ENCODE measurements at places on chromosomes 6 and 20.

GRCh38 chr6:53556986-53557715, 12.2 kb upstream of the GCLC start:
- DNase-seq, result no peak

DNA sequence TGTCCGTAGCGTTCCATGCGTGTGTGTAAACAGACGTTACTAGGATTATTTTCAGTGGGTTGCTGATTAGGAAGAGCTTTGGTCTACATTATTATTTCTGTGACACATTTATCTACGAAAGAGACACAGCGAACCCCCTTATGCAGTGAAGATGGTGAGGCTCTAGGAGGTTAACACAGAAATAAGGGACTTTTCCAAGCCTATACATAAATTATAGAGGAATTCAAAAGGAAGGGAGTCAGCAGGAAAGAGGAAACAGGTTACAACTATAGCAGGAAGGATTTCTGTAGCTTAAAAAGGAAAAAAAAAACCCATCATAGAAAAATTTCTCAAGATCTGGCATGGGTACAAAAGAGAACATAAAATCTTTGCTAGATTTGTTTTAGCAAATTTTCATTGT, 12.9 kb upstream of the RPS6KA2 start:
- DNase-seq, result no peak

DNA sequence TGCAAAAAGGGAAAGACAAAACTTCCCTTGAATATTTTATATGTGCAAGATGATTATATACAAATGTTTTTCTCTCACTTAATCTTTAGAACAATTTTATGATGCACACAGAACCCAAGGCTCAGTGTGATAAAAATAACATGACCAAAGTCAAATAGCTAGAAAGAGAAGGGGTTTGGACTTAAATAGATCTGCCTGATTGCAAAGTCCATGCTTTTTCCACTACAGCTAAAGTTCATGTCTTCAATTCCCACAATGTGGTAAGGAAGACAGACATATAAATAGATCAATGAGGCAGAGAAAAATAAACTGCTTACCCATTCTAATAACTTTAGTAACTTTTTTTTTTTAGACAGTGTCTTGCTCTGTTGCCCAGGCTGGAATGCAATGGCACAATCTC, 143.8 kb downstream of the CDK19 start:
- no peak for DNase-seq

GRCh38 chr6:12263403-12263802, 26.8 kb upstream of the EDN1 start:
- DNase-seq, result no peak

GRCh38 chr6:125939791-125940190, 16.8 kb upstream of the HINT3 start:
- DNase-seq, result no peak

GRCh38 chr6:128079021-128079420, 178.2 kb upstream of the THEMIS start:
- no peak for DNase-seq
